Astrocyte of the cerebellum (primary cell): ENCODE measurements at places on chromosomes 16 and 17.

DNA sequence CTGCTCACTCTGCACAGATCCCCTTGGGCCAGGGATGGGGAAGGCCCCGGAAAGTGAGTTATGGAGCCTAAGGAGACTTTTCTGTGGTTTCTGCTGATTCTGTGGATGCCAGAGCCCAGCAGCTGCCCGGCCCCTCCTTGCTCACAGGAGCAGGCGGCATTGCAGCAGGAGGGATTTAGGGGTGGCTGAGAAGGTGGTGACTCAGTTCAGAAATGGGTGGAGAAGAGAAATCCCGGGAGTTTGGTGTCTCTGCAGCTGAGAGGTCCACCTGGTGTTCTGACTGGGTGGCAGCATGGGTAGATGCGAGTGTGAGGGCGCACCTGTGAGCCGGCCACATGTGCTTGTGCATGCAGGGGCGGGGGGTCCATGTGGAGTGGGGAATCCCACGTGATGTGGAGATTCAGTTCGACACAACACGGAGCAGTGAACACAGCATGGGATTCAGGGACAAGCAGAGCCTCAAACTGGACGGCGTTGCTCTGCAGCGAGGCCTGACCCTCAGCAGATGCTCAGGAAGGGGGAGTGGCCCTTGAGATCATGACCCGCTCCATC, 16.0 kb upstream of the SPPL2C start:
- no peak for DNase-seq

DNA sequence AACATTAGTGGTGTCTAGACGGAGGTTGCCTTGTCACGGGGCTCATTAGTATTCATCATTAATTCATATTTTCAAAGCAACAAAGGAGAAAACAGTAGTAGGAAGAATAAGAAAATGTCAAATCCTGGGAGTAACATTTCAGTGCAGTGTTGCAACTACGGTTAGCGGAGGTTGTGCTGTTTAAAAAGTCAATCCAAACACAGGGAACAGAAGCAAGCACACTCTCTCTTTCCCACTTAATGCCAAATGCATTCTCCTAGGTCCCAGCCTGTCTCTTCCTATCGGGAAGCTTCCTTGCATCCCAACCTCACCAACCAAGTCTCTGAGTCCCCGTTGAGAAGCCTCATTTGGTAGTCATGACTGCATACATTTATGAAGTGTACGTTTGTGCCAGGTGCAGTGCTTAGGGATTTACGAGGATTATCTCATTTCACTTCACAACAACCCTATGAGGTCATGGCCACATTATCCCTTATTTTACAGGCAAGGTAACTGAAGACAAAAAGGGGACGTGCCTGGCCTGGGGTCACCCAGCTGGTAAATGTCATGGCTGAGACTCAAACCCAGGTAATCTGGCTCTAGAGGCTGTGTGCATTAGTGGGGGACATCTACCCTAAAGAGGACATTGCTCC, 283.6 kb upstream of the SALL1 start:
- no peak for DNase-seq

GRCh38 chr17:29914819-29915537, 15.1 kb downstream of the SSH2 start:
- DNase-seq = no peak

GRCh38 chr17:33603789-33604188, 310.7 kb upstream of the ASIC2 start:
- DNase-seq = no peak

- no peak for DNase-seq
These were observed 6.2 kb downstream of the RTN4RL1 start for GRCh38 chr17:2018716-2019510.

GRCh38 chr16:82895843-82896242, 269.1 kb downstream of the CDH13 start:
- DNase-seq = no peak

DNA sequence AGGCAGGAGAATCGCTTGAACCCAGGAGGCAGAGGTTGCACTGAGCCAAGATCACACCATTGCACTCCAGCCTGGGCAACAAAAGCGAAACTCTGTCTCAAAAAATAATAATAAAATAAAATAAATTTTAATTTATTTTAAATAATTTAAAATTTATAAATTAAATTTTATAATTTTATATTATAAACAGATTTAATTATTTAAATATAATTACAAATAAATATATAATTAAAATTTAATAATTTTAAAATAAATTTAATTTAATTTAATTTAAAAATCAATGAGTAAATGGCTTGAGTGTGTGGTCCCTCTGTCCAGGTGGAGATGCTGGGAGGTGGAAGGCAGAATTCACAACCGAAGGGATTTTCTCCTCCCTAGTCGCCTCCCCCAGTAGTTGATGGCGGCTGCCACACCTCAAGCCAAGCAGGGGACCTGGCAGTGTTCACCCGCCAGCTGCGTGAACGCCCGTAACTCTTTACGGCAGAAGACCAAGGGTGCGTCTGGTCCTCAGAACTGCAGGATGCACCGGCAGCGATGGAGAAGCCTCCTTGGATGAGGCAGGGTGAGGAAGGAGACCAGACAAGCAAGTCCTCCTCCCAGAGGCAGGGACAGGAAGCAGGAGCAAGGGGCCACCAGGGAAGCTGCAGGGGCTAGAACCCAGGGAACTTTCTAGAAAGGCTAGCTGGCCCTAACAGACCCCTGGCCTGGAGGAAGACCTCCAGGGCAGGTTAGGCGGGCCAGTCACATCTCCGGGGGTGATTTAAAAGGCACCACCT, 22.9 kb upstream of the KRT17 start:
- no peak for DNase-seq

DNA sequence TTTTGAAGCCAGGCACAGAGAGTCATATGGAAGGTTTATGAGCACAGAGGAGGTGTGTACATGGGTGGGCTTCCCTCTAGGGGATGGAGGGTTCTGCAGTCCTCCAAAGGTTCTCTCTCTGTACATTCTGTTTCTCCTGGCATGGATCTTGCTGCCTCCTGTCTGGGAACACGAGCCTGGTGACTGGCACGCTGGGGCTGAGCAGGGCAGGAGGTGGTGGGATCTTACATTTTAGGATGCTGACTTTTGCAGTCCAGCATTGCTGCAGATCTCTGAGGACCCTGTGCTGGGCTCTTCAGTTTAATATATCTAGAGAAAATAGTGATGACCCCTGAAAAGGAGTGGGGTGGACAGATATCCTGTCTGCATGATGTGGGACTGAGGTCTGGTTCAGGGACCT, 23.0 kb downstream of the FOXL1 start:
- no peak for DNase-seq

- no peak for DNase-seq
These were observed 6.4 kb upstream of the SLFN12L start for GRCh38 chr17:35543856-35544255.

GRCh38 chr16:85569615-85570212, 43.4 kb upstream of the GSE1 start:
- DNase-seq = peak; percentile 85

DNA sequence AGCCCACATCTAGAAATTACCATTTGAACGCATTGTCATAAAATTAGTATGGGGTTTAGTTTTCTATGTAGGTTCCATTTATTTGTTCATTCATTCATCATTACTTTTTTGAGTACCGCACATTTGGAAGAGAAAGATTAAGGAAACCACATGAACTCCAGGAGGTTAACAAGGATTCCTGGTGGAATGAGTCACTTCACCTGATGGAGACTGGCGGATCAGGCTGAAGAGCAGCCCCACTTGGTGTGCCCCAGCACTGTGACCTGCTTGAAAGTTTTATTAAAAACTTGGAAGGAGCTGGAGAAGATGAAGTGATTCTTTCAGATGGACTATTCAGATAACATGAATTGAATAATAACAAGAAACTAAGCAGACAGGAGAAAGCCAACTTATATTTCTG, 293.6 kb upstream of the CDH11 start:
- DNase-seq = peak; percentile 68

DNA sequence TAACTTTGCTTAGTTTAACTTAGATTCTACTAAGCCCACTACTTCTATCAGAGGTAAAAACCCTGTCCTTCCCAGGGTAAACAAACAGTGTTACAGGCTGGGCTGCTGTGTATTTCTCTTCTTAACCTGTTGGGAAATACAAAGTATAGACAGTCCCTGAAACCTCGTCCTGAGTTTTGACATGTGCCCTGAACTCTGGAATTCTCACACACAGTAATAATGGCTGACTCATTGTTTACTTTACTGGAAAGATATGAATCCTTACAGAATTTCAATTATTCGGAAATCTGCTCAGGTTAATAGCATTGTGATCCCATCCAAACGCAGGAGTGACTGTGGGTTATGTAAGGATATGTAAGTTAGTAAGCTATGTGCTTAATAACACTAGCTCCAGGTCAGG, 199.1 kb downstream of the TMEM114 start:
- no peak for DNase-seq

DNA sequence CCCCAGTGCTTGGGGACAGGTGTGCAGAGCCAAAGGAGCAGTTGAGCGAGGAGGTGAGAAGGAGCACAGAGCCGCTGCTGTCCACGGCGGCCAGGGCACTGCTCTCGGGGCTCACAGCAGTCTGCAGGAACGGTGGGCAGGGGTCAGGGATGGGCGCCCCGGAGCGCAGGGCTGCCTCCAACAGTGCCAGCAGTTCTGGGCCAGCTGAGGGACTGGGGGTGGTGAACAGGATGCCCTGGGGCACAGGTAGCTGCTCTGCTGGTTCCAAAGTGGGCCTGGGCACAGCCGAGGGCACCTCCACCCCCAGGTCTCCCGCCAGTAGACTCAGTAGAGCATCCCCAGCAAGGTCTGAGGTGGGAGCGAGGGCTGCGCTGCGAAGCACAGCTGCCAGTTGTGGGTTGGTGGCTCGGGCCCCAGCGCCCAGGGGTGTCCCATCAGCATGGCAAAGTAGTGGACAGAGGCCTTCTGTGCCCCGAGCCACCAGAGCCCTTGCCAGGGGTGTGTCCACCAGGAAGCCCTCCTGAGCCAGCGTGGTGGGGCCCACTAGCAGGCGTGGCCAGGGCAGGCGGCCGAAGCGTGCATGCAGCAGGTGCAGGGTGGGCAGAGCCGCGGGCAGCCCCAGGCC, 1.9 kb downstream of the GGT6 start:
- no peak for DNase-seq

DNA sequence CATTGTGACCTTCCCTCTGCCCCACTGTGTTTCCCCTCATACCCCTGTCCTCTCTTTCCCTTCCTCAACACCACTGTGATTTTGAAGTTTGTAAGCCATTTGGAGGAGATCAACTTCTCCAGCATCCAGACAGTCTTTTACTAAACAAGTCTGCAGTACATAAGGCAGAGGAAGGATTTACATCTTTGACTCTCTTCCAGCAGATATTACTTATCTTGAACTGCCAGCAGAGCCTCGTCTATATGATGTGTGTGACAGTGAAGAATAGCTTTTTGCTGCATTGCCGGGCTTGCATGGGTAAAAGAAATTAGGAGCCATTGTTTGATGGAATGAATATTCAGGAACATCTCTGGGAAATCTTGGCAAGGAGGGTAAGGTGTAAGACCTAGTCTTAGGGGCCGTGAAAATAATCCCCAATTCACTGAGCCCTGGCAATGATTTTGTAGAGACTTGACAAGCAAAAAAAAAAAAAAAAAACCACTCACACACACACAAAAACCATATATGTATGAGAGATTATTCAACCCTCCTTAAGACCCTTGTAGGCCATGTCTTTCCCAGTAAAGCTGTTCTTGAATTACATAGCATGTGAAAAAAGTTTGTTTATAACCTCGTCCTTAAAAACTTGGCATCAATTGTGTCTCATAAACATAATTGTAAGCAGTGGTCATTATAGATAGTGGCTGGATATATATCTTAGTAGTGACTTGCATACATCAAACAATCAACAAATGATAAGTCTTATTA, 903.9 kb downstream of the CDH11 start:
- no peak for DNase-seq

DNA sequence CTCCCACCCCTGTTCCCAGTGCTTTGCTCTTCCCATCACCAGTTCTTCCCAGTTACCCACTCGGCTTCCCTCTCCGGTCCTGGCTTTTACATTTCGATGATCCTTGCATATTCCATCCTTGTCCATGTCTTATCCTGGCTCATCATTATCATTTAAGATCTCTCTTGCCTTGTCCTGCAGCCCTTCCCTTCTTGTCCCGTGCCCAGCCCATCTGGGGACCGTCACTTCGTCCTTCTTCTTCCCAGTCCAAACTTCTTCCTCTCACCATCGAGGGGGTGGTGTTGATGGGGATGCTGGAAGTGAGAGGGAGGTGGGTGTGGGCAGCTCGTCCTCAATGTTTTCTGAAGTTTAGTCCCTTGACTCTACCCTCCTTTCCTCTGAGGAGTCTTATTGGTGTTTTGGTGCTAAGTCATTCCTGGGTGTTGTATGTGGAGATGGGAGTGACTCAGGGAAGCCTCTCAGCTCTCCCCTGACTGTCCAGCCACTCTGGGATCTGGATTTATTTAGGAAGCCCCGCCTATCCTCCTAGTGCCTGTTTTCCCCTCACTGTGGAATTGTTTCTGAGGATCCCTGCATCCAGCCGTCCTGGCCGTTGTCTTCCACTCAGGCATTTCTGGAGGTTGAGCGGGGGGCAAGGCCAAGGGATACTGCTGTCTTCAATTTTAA, 975 bp downstream of the SNX29 start:
- peak; percentile 42 for DNase-seq

DNA sequence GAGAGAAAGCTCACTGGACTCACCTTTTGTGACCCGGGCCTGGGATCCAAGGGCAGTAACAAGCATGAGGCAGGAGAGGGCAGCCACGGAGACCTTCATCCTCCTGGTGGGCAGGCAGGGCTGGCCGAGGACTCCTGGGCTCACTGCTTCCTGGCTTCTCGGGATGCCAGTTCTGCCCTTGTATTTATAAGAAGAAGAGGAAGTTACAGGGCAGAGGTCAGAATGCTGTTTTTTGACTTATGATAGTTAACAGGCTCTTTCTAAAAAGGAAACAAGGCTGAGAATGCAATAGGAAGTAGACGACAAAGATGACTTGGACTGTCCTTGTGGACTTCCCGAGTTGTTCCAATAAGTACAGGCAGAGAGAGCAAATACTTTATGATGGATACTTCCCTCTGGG, at the start of gene CCL23:
Gene CCL23 (minus strand): TSS at position 174 of the 400 bp plus-strand sequence. CDS start 75 bp downstream, at position 99.
- DNase-seq = no peak

GRCh38 chr17:45873728-45874127, 20.6 kb upstream of the MAPT start:
- no peak for DNase-seq

- no peak for DNase-seq
These were observed 46.0 kb downstream of the BEAN1 start for GRCh38 chr16:66473051-66473571.

DNA sequence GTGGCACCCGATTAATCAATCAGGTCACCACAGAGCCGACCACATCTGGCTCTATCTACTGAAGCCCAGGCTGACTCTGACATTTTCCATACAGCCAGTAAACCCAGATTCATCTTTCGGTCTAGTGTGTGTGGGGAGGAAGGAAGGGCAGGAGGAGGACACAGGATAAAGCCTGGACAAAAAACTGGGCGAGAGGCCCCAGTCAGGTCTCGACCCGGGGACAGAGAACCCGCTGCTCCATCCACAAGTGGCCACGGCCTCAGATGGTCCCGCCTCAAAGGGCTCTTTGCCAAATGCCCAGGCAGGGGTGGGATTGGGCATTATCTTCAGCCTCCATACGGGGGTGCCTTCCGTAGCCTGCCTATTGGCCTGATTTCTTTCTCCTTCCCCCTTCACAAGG, 7.8 kb downstream of the ABR start:
- no peak for DNase-seq

DNA sequence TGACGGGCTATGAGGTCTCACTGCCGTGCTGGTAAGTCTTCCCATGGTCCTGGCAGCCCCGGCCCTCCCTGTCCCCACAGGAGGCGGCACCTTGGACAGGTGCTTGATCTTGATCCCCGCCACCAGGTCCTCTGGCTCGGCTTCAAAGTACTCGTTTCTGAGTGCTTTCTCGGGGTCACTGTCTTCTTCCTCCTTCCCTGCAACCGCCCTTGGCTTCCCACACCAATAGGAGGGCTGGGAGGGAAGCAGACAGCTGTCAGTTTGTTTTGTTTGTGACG, 31.9 kb upstream of the RNPS1 start:
- no peak for DNase-seq
